Lung microvascular endothelial cell (primary cell): ENCODE measurements at places on chromosomes 2 and 18. TPM values are rescaled to one million over a fixed set of nuclear protein-coding genes. Genes with fewer than 3 reads are reported as not detected.

DNA sequence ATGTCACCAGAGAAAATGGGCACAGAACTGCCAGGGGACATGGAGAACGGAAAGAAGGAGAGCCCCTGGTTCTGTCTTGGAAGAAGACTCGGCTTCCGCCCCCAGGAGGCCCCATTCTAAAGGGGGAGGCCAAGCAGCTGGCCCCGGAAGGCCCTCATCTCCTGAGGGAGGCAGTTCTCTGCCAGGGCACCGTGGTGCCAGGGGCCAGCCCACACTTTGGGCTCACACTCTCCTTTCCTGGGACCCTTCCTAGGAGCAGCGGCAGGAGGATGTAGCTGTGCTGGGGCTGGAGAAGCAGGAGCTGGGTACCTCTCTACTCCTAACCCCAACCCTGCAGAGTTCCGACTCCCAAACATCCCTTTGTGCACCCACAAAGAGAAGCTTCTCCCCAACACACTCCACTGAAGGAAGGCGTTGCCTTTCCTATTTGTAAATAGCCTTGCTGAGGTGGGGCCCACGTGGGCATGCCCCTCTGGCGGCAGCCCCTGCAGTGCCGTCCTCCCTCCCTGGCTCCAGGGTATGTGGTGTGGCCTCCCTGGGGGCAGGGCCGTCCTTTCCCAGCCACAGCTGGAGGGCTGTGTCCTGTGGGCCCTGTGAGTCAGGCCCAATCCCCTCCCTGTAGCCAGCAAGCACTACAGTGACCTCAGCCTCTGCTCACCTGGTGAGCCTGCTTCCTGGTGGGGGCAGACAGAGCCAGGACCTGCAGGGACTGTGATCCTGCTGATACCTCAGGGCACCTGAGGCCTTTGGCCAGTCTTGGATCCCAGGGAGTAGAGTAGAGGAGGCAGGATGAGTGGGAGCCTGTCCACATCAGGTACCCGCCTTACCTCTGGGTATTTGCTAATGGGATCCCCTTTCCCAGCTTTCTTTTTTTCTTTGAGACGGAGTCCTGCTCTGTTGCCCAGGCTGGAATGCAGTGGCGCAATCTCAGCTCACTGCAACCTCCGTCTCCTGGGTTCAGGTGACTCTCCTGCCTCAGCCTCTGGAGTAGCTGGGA lies 26.6 kb downstream of the ZFP36L2 start:
- DNase-seq, result no peak

DNA sequence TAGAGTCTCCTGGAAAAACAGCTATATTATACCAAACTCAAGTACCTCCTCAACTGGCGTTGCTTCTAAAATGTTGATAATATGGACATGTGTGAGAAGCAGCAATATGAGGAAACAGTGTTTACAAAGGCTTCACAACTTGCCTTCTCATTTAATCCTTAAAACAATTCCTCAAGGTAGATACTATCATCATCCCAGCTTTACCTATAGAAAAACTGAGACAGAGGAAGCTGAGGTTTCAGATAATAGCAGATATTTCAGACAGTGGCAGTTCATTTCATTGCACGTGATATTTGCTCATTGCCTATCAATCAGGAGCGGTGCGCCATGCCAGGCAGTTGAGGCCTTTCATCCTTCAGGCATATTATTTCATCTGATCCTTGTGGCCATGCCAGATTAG lies 8.3 kb downstream of the GALNT5 start:
- DNase-seq, result no peak

ITGB6 gene
- not detected in 2 replicates for total RNA-seq

SRD5A2 gene
- total RNA-seq, result not detected in 2 replicates

DNA sequence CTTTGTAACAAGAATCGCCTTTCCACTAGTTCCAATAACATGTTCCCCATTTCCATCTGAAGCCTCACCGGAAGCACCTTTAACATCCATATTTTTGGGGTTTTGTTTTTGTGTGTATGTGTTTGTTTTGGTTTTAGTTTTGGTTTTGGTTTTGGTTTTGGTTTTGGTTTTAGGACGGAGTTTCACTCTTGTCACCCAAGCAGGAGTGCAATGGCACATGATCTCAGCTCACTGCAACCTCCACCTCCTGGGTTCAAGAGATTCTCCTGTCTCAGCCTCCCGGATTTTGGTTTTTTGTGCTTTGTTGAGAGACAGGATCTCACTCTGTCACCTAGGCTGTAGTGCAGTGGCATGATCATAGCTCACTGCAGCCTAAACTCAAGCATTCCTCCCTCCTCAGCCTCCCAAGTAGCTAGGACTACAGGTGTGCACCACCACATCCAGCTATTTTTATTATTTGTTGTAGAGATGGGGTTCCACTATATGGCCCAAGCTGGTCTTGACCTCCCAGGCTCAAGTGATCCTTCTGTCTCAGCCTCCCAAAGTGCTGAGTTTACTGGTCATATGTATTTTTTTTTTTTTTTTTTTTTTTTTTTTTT lies 36.3 kb downstream of the TGOLN2 start:
- DNase-seq, result no peak

GRCh38 chr2:134396493-134396892 lies 142.6 kb downstream of the MGAT5 start:
- DNase-seq, result no peak

GRCh38 chr2:37394796-37395555 lies 50.5 kb downstream of the QPCT start:
- DNase-seq, result no peak

NEDD4L gene
- total RNA-seq, result 9.7 and 10.5 TPM in 2 replicates

DNA sequence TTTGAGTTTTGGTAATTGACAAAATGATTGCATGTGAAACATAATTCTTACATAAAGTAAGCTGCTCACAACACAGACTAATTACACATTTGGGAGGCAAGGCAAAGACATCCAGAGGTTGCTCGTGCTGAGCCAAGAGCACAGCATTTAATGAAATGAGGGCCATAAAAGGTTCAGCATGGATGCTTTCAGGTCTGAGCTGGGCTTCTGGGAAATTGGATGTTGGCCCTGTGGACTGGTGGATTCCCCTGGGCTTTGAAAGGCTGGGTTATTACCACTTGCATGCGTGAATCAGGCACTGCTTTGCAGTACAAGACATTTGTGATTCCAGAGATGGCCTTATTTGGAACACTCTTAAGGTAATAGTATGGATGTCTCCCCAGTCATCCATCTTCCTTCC lies 533.5 kb upstream of the NRP2 start:
- no peak for DNase-seq

GRCh38 chr2:9692456-9693195 lies 61.8 kb upstream of the YWHAQ start:
- no peak for DNase-seq

DNA sequence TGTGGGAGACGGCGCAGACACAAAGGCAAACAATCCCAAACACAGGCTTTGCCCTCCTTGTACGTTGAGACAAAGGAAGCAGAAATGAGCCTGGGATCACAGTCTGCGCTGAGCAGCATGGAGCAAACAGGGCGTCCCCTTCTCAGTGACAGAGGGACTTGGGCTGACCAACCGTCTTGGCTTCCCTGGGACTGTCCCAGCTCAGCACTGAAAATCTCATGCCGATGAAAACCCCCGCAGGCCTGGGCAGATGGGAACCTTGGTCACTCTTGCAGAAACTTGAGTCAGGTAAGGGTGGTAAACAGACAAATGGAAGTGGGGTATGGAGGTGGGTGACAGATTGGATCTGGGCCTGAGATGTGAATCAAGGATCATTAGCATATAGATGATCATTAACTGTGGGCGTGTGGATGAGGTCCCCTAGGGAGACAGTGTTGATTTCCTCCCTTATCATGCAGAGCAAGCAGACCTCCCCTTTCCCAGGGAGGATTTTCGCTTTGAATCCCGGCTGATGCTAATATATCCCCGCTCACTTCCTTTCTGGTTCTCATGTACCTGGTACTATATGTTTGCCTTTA lies 19.1 kb upstream of the SH3BP4 start:
- no peak for DNase-seq

GRCh38 chr2:47028846-47029560 lies 113.4 kb upstream of the MCFD2 start:
- DNase-seq, result no peak

DNA sequence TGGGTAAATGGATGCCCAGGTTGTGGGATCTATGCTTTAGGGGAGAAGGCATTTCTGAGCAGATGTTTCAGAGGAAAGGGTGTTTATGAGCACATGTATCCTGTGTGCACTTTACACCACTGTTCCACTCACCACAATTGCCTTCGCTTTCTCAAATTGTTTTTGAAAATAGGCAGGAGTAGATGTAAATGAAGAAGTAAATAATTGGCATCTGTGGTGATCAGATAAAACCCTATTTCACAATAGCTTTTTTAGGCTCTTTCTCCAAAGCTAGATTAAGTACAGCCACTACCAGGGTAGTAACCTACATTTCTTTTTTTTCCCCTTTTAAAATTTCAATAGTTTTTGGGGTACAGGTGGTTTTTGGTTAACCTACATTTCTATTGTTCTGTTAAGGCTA lies 40.6 kb downstream of the TMEM178A start:
- no peak for DNase-seq

- no peak for DNase-seq
These were observed 34.6 kb upstream of the B3GNT7 start for GRCh38 chr2:231360881-231361371.

DNA sequence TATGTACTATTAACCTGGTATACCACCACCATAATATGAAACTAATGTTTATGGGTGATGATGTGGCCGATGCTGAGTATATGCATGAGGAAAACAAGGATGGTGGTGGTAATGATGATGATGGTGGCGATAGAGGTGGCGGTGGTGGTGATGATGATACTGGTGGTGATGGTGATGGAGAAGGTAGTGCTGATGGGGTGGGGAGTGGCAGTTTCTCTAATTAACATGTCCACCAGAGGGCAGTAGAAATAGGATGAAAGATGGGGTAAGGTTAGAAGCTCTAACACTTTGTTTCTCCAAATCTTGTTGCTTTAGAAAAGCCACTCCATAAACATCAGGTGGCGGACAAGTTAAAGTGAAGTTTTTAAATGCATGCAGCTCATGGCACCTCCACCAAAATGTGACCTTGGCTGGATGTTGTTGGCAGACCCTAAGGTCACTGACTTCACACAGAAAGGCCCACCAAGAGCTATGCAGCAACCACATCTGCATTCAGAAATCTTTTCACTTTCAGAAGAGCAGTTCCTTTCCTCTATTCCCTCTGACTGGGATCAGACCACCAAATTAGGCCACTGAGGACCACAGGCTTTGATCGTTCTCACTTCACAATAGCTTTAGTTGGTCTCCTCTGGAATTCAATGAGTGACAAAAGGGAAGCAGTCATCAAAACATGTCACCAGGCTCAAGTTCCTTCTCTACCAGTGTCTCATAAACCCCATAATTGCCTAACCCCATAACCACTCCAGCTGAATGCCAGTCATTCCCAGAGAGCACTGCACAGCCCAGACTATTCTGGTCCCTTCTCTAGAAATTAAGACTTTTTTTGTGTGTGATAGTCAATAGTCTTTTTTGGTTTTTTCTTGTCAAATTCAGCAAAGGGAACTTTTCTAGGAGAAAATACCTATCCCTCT lies 7.5 kb upstream of the BCL11A start:
- peak; percentile 56 for DNase-seq

MC4R gene
- not detected in 2 replicates for total RNA-seq

DNA sequence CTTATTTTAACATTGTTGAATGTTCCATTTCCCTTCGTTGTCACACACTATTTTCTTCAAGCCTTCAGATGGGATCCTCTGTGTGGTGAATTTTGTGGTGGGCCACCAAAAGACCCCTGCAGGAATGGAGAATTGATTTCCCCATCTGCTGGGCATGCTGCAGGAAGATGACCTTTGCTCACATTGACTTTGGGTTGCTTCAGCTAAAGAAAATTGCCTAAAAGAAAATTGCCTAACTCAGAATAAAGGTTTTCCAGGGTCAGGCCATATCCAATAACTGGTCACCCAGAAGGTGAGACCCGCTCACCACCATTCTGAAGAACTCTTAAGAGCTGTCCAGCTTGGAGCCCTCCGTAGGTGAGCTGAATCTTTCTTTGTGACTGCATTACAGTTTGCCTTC lies 192.5 kb downstream of the CDH7 start:
- no peak for DNase-seq

SERPINE2 gene
- 1.6 and 5.7 TPM in 2 replicates for total RNA-seq

CAPN14 gene
- under 0.01 TPM in 1 of 2 replicates, not detected in the other for total RNA-seq

SLC8A1 gene
- under 0.01 and 0.44 TPM in 2 replicates for total RNA-seq

- no peak for DNase-seq
These were observed 217.0 kb upstream of the PIEZO2 start for GRCh38 chr18:11366410-11366809.

TMEM17 gene
- total RNA-seq, result 0.99 and 1.1 TPM in 2 replicates

GRCh38 chr18:51110073-51110797 lies 80.2 kb downstream of the SMAD4 start:
- DNase-seq, result peak; percentile 42
